NCI-H1694 treated with DMSO at 0.1 percent for 48 hours (cell line): ENCODE measurements at places on chromosomes 3 and 15.

DNA sequence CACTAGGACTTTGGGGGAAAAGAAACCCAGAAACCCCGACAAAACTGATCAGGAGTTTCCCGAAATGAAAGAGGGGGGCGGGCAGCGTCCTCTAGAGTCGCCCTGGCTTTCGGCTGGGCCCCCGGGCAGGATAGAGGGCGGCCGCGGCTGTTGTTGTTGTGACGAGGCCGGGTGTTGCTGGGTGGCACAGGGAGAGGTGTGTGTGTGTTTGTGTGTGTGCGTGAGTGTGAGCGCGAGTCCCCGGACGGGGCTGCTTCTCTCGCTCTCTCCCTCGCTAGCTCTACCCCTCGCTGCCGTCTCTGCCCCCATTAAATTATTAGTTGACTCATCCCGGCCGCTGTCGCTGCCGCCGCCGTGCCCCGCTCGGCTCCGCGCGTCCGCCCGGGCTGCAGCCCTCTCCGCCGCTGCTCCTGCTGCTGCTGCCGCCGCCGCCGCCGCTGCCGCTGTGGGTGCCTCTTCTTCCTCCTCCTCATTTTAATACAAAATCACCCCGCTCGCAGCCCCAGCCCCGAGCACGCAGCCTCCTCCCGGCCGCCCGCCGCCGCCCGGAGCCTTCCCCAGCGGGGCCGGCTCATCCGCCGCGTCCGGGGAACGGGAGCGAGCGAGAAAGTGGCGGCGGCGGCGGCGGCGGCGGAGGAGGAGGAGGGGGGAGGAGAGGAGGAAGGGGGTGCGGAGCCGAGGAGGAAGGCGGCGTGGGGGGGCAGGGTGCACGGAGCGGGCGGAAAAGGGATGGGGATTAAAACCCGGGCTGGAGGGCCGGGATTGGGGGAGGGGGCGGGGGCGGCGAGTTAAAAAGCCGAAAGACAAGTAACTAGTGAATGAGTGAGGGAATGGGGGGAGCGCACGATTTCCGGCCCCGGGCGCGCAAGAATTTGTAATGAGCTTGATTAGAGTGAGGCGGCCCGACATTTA is at the start of gene SATB1:
SATB1 (minus strand) TSS at position 611 of the 912 bp plus-strand sequence. CDS start 4,372 bp downstream, outside the sequence.
- DNase-seq, result no peak

GRCh38 chr3:85171976-85172375 is 213.2 kb downstream of the CADM2 start:
- DNase-seq, result no peak

- DNase-seq, result no peak
Observed at GRCh38 chr3:83321891-83322290, 1560.4 kb upstream of the GBE1 start.

GRCh38 chr3:190514413-190515153 is 698 bp downstream of the IL1RAP start:
- no peak for DNase-seq
